Glomerular endothelial cell (primary cell): ENCODE measurements at places on chromosomes 2 and 18. TPM values are rescaled to one million over a fixed set of nuclear protein-coding genes. Genes with fewer than 3 reads are reported as not detected.

The CYP20A1 gene
- 21.5 and 29.6 TPM in 2 replicates for total RNA-seq

The ZNF521 gene
- 114 and 118 TPM in 2 replicates for total RNA-seq

The CAPN14 gene
- 0.15 and 0.35 TPM in 2 replicates for total RNA-seq

The TMEM150A gene
- total RNA-seq = 25.2 and 36.3 TPM in 2 replicates

The TRIM43 gene
- total RNA-seq = not detected in 2 replicates

The ARHGAP15 gene
- total RNA-seq = not detected in 2 replicates

The INO80B gene
- 17.2 and 21.7 TPM in 2 replicates for total RNA-seq

The SH3BP4 gene
- 62.5 and 70.5 TPM in 2 replicates for total RNA-seq

The SIX3 gene
- total RNA-seq = not detected in 2 replicates

The CCT4 gene
- total RNA-seq = 122 and 143 TPM in 2 replicates

The TCF23 gene
- total RNA-seq = not detected in 2 replicates

The PTPRN gene
- 0.47 and 0.97 TPM in 2 replicates for total RNA-seq

The ACMSD gene
- not detected in 2 replicates for total RNA-seq

The ZNF236 gene
- 5.7 and 8.8 TPM in 2 replicates for total RNA-seq

The RTP5 gene
- not detected in 2 replicates for total RNA-seq

The LRATD1 gene
- 9.7 and 17.1 TPM in 2 replicates for total RNA-seq

The SERPINB4 gene
- total RNA-seq = not detected in 2 replicates

The IL37 gene
- total RNA-seq = not detected in 2 replicates

The GPATCH11 gene
- total RNA-seq = 6.2 and 6.8 TPM in 2 replicates

The APOB gene
- total RNA-seq = 0.10 and 0.18 TPM in 2 replicates

The PRLH gene
- total RNA-seq = not detected in 2 replicates

The KLHL30 gene
- total RNA-seq = 0.12 TPM in 1 of 2 replicates, not detected in the other

The TMEM198 gene
- 0.05 and 0.29 TPM in 2 replicates for total RNA-seq

The EGR4 gene
- not detected in 2 replicates for total RNA-seq

The ASPRV1 gene
- total RNA-seq = 0.64 and 0.82 TPM in 2 replicates

The HOXD11 gene
- total RNA-seq = 2.2 and 2.5 TPM in 2 replicates

The SERPINB13 gene
- not detected in 2 replicates for total RNA-seq

The GALNT5 gene
- 0.48 and 2.6 TPM in 2 replicates for total RNA-seq

The GPBAR1 gene
- 0.35 and 0.39 TPM in 2 replicates for total RNA-seq

The CERS6 gene
- total RNA-seq = 11.3 and 13.5 TPM in 2 replicates

The CROCC2 gene
- total RNA-seq = not detected in 2 replicates

The CCDC93 gene
- 12.9 and 19.7 TPM in 2 replicates for total RNA-seq

The IL36B gene
- total RNA-seq = not detected in 2 replicates

The GKN2 gene
- total RNA-seq = not detected in 2 replicates

The UGT1A7 gene
- not detected in 2 replicates for total RNA-seq

The GAREM1 gene
- 0.82 and 0.92 TPM in 2 replicates for total RNA-seq

The UPP2 gene
- total RNA-seq = not detected in 2 replicates

The KCNE4 gene
- 0.47 and 1.2 TPM in 2 replicates for total RNA-seq

The CPO gene
- total RNA-seq = 0.48 TPM in 1 of 2 replicates, not detected in the other

The EML6 gene
- total RNA-seq = 0.24 and 0.41 TPM in 2 replicates

The USP34 gene
- total RNA-seq = 68.2 and 94.1 TPM in 2 replicates

The SFT2D3 gene
- total RNA-seq = 6.7 and 7.3 TPM in 2 replicates

The ABCG5 gene
- total RNA-seq = not detected in 2 replicates

The SPR gene
- 31.6 and 44.1 TPM in 2 replicates for total RNA-seq

The SERPINB2 gene
- 10.5 and 33.7 TPM in 2 replicates for total RNA-seq

The CRACDL gene
- total RNA-seq = 10.7 and 13.3 TPM in 2 replicates
